ENCODE measurements at places on chromosomes 13 and 19.

DNA sequence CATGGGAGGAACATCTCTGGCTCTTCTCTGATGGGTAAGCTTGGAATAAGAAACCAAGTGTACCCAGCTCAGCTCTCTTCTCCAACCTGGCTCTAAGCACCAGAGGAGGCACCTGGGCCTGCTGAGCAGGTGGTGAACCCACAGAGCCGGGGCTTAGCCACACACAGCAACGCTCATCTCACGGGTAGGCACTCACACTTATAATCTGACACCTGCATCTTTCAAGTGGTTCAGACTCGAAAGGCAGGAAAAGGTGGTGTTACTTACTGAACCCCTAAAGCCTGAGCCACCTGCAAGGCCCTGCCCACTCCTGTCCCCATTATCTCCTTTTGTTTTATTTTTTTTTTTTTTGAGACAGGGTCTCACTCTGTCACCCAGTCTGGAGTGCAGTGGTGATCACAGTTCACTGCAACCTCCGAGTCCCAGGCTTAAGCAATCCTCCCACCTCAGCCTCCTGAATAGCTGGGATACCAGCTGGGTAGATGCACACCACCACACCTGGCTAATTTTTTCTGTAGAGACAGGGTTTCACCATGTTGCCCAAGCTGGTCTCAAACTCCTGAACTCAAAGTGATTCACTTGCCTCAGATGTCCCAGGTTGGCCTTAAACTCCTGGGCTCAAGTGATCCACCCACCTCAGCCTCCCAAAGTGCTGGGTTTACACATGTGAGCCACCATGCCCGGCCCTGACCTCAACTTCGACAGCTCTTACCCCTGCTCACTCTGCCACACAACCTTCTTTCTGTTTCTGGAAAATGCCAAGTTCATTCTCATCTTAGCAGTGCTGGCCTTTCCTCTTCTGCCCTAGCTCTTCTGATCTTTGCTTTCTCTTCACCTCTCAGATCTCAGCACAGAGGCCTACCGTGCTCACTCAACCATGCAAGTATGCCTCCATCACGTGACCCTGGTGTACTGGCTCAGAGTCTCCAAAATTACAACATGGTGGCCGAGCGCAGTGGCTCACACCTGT lies 9.7 kb downstream of the FBXL12 start:
- peak; percentile 67 for DNase-seq

DNA sequence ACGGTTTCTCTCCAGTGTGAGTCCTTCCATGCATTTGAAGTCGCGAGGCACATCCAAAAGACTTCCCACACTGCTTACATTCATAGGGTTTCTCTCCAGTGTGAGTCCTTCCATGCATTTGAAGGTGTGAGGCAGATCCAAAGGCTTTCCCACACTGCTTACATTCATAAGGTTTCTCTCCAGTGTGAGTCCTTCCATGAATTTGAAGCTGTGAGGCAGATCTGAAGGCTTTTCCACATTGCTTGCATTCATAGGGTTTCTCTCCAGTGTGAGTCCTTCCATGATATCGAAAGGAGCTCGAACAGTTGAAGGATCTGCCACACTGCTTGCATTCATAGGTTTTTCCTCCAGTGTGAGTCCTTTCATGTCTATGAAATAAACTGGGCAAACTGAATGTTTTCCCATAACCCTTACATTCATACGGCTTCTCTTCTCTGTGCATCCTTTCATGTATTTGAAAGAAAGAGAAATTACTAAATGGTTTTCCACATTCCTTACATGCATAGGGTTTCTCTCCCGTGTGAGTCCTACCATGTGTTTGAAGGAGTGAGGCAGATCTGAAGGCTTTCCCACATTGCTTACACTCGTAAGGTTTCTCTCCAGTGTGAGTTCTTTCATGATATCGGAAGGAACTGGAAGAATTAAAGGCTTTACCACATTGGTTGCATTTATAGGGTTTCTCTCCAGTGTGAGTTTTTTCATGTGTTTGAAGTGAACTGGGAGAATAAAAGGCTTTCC lies 20.3 kb downstream of the ZNF433 start:
- DNase-seq: no peak

- DNase-seq: peak; percentile 17
These were observed 1.2 kb downstream of the ZSWIM4 start for GRCh38 chr19:13796301-13797057.

GRCh38 chr19:11797491-11797890 lies 832 bp upstream of the ZNF491 start:
- DNase-seq: peak; percentile 88

DNA sequence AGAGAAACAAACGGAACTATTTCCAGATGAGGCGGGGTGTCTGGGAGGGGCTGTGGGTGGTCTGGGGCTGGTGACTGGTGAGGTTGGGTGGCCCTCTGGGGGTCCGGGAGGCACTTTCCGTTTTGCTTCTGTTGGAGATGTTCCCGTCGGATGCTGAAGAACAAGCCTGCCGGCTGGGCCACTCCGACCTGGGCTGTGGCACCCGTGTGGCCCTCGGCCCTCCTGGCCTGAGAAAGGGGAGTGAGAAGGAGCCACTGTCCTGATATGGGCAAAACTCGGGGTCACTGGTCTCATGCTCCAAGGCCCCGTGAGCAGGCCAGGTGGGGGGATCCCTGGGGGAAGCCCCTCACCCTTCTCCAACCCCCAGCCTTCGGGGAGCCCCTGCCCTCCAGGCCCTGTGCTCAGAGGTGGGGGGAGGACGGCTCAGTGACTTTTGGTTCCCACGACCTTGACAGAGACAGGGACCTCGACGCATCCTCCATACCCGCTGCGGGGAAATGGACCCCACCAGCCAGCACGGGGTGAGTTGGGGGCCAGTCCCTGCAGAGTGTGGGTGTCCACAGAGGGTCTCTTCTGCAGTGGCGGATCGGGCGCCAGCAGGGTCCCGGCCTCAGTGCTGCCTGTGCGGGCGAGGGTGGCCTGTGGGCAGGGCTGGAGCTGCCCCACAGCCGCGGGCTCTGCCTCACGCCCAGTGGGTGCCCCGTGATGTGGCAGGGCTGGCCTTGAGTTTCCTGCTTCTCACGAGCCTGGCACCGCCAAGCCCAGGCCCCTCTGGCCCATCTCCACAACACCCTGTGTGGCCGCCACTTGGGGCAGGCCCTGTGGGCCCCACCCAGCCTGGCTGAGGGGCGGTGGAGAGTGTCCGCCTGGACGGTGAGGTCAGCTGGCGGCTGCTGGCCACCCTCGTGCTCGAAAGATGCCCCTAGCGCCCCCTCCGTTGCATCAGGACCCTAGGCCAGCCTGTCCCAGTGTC lies 4.4 kb upstream of the TBXA2R start:
- DNase-seq: no peak

GRCh38 chr13:101019126-101019525 lies 344.5 kb upstream of the TMTC4 start:
- no peak for DNase-seq

DNA sequence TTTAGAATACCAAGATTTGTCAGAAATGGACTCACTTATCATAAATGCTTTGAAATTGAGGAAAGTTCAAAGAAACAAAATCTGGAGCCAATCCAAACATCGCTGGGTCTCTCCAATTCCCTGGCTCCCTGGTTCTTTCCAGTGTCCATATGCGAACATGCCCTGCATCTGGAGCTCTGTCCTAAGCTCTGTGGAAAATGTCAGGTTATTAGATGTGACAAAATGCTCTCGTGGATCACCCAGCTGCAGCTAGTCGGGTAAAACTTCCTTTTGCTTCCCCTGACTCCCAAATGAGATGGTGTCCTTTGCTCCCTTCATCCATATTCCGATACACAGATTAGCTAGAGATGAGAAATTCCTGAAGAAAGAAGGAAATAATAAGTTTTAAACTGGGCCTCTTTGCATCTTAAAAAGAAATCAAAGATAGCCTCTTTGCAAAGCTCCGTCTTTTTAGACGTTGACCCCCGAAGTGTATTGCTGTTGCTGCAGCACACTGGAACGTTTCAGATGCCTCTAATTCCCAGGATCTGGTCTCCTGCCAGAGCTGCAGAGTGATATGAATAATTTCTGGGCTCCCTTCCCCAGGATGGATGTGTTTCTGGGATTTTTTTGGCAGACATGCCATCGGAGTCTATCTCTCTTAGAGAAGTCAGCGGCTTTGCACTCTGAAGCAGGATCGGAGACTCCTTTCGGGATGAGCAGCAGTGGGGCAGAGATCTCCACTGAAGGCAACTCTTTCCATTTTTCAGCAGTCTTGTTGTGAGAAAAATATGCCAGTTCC lies 102.9 kb downstream of the TEX26 start:
- no peak for DNase-seq

DNA sequence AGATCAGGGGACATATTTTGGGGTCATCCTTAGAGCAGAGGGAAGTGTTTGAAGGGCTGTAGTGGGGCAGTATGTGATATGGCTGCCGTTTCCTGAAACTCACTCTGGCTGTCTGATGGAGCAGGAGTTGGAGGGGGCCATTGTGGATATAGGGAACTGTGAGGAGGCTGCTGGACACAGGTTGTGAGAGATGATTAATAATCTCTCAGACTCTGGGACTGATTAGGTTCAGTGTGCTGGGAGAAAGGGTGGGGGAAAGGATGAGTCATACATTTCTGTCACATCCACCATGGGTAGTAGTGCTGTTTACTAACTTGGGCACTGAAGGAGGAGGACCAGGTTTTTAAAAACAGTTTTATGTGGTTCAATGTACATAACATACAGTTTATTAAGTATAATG lies 4.8 kb downstream of the B3GLCT start:
- DNase-seq: no peak
